ENCODE measurements at places on chromosomes 13 and 19.

- no peak for DNase-seq
These were observed 8.6 kb downstream of the LRRC4B start for GRCh38 chr19:50559636-50560035.

GRCh38 chr13:74090397-74090796, 43.8 kb downstream of the KLF12 start:
- DNase-seq = no peak

- peak; percentile 71 for DNase-seq
These were observed 772.0 kb downstream of the DIAPH3 start for GRCh38 chr13:59391696-59392095.

DNA sequence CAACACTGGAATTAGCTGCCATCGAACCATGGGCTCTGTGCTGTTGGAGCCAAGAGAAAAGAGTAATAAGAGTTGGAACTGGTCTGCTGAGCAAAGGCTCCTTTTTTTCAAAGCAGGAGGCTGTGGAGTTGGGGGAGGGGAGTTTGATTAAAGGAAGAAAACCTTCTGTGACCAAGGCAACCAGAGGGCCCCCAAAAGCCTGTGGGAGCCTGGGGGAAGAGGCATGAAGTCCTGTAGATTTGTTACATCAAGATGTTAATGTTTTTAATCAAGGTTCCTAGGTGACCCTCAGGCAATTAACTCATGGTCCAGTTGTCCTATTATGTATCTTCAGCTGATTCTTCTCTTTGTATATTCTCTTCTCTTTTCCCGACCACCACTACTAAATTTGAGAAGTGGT, 403.9 kb downstream of the NDFIP2 start:
- DNase-seq = no peak

- no peak for DNase-seq
These were observed 25.5 kb upstream of the STARD13 start for GRCh38 chr13:33311040-33311439.

DNA sequence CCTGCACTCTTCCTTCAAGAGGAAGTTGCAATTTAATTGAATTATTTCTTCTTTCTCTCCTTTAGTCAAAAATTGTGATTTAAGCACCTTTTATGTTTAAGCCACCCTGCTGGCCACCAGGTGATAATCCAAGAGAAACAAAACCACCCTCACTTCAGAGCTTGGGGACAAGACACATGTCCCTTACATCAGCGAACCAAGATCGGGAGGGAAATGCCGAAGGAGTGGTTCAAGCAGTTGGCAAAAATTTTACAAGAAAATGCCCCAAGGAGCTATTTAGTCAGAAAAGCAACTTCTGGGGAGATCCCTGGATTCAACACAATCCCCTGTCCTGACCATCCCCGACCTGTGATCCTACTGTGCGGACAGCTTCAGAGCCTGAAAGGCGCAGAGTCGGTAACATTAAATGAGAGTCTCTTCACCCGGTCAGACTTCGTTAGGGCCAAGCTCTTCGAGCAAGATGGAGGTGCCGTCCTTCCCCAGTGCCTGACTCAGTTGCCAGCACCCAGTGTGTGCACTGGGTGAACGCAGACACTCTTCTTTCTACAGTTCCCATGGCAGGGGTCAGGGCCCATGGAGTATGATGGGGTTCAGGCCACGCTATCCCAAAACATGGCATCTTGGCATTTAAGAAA, 78.6 kb upstream of the TM9SF2 start:
- no peak for DNase-seq

GRCh38 chr13:90445179-90445578, 902.3 kb upstream of the MIR17HG start:
- DNase-seq = no peak

DNA sequence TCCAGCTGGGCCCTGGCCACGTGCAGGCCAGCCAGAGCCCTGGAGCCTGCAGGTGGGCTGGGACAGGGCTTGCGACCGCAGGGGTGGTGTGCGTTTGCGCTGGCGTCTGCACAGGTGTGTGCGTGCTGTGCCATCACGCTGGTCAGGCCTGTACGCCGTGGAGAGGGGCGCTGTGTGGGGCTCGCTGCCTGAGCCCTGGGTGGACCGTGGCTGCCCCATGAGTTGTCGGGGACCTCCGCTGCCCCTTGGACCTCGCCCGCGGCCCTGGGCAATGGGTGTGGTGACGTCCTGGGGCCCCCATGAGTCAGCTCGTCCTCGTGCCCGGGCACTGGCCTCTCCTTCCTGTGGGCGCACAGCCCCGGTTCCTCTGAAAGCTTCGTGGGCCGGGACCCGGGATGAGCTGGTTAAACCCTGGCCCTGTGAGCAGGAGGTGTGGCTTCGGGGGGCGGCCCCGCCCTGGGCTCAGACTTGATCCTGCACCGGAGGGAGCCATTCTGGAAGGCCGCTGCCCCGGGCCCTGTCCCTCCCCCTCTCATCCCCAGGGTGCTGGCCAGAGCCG, 6.8 kb downstream of the CSNK1G2 start:
- DNase-seq = no peak

DNA sequence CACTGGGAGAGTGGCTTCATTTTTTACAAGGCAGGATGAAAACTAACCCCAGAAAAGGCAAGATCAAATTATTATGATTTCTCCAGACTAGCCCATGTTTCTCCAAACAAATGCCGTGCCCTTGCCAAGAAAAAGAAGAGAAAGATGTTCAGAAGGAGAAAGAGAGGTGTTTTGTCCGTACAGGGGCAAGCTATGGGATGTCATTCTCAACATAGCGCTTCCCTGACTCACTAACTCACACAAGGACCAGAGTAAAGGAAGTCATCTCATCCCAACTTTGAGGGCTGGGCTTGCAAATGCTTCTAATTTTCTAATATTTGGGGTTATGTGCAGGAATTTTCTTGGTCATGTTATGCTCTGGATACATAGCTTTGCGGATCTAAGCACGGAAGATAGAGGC, 224.2 kb upstream of the MAB21L1 start:
- no peak for DNase-seq

DNA sequence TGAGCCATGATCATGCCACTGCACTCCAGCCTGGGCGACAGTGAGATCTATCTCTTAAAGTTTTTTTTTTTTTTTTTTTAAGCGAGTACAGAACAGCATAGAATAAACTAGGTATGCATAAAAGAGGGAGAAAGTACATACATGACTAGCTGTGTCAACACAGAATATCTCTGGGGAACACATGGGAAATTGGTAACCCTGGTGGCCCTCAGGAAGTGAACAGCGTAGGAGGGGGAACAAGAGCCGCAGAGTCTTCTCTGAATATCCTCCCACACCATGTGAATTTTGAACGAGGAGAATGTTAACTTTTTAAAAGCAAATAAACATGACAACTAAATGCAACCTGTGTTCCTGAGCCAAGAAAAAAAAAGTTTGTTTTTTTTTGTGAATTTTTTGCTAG, 15.2 kb downstream of the PHLDB3 start:
- DNase-seq = no peak

DNA sequence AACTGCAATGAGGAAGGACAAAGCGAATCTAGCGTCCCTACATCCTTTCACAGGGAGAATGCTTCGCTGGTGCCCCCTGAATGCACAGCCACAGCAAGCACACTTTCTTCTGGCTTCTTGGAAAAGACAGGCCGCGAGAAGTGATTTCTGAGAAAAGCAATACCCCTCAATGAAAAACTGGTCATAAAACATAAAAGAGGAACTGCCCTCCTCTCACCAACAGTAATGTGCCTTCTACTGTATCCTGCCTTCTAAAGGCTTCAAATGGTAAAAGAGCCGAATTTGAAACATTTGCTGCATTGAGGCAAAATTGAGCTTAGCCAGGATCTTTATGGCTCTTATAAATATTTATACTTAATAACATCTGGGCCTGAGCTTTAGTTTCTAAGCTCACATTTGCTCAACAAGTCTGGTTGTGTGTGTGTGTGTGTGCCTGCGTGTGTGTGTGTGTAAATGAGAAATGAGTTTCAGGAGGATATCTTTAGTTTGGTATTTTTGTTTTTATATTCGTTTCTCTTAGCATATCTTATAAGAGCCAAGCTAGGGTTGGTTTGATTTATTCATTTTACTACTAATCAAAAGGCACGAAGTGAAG, 246.1 kb upstream of the MAB21L1 start:
- no peak for DNase-seq

GRCh38 chr19:52724701-52725514, 9.9 kb downstream of the ZNF611 start:
- no peak for DNase-seq

- no peak for DNase-seq
These were observed 141.2 kb upstream of the KLHL1 start for GRCh38 chr13:70249332-70250064.

DNA sequence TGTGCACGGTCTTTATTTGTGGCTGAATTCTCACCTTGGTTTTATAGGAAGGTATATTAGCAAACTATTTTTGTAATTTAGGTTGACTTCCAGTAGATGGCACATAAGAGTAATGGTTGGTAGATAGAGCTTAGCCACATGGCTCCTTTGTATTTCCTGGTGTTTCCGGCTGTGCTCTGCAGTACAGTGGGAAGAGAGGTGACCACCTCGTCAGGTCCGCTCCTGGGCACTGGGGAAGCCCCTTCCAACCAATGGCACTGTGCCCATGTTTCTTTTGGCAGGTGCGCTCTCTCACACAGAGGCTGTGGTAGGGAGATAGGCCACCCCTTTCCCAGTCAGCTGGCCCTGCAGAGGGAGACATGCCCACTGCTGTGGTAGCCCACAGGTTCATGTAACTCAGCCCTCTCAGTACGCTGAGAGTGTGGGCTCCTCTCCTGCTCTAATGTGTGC, 74.3 kb upstream of the ATP12A start:
- DNase-seq = peak; percentile 25

GRCh38 chr19:2575734-2576481, 100.0 kb downstream of the GADD45B start:
- DNase-seq = no peak

DNA sequence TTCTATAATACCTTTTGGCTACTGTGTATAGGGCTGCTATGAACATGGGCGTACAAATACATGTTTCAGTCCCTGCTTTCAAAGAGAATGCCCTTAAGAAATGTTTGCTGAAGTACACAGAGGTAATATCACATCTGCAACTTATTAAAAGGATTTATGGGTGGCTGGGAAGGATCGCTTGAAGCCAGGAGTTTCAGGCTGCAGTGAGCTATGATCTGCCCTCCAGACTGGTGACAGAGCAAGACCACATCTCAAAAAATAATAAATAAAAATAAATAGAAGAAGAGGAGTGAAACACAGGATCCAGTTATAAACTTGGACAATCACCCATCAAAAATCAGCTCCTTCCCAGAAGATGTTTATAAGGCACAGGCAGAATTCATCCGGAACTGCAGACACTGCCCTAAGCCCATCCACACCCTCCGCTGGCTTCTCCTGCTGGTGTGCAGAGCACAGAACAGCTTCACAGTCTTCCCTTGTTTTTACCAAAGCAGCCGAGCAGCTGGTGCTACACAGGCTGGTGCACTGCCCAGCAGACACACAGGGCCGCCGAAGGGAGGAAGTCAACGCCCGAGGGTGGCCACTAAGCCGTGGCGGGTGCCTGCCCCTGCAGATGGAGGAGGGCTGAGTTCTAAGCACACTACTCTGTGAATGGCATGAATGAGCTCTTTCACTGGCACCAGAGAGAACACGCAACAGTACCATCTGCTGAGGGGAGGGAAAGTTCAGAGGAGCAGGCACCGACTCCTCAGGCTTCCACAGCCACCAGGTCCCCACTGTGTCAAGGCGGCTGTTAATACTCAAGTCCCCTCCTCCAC, 44.0 kb downstream of the BRD4 start:
- DNase-seq = peak; percentile 35

Data from DND-41 (cell line).